ENCODE measurements at places on chromosomes 3 and 15.
A peak's percentile ranks its signal among the peaks of the same experiment; 100 is the strongest.

DNA sequence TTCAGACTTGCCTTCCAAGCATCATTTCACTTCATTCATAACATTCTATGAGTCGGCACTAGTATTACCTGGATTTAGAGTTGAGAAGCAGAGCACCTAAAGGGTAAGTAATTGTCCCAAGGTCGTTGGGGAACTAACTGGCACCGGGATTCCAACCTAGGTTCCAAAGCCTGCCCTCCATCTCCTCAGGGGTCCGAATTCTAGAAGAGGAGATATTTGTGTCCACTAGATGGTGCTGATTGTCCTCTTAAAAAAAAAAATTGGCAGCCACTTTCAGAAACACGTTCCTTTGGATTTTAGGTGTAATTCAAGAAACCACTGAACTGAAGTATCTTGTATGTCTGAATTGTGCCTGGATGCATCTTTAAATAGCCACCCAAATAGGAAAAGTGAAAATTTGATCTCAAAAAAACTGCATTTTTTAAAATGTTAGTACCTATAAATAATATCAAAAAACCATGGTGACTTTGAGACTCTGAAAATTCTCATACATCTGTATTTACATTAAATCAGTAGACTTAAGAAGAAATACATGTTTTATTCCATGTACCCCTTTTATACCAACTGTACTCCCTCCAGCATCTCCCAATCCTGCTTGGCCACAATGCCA lies 3.9 kb upstream of the FSIP1 start:
- DNase-seq, result peak; percentile 78

DNA sequence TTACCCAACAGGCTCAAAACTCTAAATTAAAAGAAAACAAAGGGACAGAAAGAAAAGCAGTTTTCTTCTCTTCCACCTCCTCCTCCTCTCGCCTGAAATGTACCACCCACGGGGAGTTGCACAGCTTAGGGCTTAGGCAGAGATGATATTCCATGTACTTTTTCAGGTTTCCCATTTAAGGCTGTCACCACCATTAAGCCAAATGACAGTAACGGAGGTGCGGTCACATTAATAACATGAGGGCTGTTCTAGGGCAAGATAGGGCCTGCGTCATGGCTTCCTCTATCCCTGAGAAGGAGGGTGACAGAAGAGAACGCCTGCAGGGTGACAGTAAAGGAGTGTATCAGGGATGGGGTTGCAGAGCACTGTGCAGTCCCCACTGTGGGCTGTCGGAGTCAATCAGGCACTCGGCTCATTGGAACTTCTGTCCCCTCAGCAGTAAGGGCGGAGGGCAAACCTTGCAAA lies 51.7 kb upstream of the TJP1 start:
- no peak for DNase-seq

DNA sequence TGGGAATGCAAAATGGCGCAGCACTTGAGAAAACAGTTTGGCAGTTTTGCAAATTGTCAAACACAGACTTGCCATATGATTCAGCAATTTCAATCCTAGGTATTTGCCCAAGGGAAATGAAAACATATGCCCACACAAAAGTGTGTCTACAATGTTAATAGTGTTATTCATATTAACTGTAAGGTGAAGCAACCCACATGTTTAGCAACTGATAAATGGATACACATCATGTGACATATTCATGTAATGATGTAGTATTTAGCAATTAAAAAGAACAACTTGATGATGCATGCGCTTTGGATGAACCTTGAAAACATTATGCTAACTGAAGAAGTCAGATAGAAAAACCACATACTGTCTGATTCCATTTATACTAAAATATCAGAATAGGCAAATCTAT lies 539.0 kb upstream of the PPP2R3A start:
- DNase-seq, result no peak

- no peak for DNase-seq
Measured at GRCh38 chr3:14810070-14810791, 8.5 kb upstream of the FGD5 start.

DNA sequence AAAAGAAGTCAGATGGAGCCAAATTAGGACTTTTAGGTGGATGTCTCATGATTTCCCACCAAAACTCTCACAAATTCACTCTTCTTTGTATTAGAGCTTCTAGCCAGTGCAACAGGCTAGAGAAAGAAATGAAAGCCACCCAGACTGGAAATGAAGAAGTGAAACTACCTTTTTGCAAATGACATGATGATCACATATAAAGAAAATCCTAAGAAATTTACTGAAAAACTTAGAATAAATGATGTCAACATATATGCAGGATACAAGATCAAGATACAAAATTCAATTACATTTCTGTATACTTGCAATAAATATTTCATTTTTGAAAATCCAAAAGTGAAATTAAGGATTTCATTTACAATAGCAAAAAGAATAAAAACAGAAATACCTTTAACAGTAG lies 110.8 kb downstream of the LRIG1 start:
- no peak for DNase-seq

GRCh38 chr15:34850121-34850520 lies 54.8 kb upstream of the ACTC1 start:
- no peak for DNase-seq

DNA sequence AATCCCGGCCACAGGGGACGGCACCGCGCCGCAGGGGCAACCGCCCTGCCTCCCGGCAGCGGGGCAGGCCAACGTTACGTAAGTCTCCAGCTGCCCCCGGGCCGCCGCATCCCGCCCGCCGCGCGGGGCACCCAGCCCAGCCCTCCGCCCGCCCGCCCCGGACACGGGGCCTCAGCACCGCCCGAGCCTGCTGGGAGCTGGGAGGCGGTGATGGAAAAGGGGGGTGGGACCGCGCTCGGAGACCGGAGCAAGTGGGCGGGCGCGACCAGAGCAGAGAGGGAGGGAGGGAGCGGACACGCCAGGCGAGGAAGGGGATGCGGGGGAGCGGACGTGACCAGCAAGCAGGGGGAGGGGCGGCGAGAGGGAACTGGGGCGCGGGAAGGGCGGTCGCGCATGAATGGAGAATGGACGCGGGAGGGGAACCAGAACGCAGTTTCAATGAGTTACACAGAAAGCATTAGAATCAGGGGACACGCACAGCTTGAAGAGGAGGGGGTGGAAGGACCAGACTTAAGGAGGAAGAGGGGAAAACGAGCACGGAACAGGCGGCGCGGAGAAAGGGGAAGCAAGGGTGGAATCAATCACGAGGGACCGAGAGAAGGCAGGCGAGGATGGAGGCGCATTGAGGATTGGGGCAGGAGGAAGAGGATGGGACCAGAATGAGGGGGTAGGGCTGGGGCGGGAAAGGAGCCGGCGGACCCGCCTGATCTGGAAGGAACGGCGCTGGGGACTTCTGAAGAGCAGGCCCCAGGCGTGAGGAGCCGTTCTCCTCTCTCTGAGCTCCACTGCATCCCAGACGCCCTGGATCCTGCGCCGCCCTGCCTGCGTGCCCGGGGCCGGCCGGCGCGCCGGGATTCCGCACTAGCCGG lies 559 bp downstream of the PKM start:
- DNase-seq, result peak; percentile 89

GRCh38 chr3:183439515-183439914 lies 11.1 kb upstream of the MCF2L2 start:
- peak; percentile 33 for DNase-seq

GRCh38 chr3:50599716-50600118 lies 11.9 kb downstream of the CISH start:
- no peak for DNase-seq

GRCh38 chr3:32453346-32453745 lies 49.3 kb downstream of the CMTM6 start:
- peak; percentile 56 for DNase-seq

- no peak for DNase-seq
Measured at GRCh38 chr3:197798863-197799262, 7.8 kb downstream of the LRCH3 start.

GRCh38 chr3:53590606-53591005 lies 96.2 kb downstream of the CACNA1D start:
- no peak for DNase-seq

GRCh38 chr3:26018889-26019288 lies 229.0 kb downstream of the OXSM start:
- no peak for DNase-seq

DNA sequence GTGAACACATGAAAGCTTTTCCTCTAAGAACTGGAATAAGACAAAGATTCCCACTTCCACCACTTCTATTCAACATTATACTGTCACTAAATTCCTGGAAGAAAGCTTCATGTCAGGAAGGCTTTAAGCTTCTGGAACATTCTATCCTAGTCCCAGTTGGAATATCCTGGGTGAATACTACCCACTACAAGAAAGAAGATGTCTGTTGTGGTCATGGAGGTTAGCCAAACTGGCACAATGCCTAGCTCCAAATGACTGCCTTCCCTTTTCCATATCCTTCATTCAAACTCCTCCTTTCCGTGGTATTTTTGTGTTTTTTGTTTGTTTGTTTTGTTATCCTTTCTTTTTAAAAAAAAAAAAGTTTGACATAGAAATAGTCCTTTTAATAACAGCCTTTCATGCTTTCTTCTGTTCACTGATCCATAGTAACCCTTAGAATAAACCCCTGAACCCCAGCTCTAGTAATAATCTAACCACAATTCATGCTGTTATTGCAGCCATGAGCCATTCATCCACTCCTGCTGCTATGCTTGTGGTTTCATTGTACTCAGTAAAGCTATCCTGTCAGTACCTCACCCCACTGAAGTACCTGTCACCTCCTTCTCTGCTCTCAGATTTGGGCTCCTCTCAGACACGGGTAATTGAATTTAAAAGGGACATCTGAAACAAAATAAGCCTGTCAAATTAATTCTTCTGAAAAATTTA lies 447.5 kb downstream of the IGSF11 start:
- no peak for DNase-seq

DNA sequence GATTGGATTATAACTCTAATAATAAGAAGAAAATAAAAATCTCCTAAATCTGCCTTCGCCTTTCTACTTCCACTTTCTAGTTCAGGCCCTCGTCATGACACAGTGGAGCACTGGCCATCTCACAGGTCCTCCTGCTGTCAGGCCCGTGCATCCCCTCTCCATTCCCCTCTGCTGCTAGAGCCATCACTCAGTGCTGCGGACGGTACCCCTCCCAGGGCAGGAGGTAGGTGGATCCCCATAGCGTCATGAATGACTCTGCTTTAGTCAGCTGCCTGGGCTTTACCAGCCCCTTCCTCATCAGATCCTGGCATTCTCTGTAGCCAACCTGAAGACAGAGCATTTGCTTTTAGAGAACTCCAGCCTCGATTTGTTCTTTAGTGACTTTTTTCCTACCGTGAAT lies 12.0 kb upstream of the PPP1R2 start:
- no peak for DNase-seq

DNA sequence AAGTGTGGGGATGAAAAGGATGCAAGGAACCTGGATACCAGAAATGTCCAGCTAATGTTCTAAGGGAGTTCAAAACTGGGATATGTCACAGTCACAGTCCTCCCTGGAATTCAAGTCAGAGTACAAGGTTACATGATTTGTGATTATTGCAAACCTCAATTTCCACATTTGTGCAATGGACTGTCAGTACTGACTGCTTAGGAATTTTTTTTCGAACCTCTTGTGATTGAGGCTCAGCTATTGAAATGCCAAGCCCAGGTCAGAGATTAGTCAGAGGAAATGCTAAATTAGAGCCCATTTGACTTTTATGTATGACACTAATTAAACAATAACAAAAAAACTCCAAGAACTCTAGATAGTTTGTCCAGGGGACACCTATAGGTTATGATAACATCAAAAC lies 210.2 kb downstream of the THSD4 start:
- peak; percentile 49 for DNase-seq

- DNase-seq, result no peak
Measured at GRCh38 chr3:152043620-152044019, 170.2 kb downstream of the SUCNR1 start.

DNA sequence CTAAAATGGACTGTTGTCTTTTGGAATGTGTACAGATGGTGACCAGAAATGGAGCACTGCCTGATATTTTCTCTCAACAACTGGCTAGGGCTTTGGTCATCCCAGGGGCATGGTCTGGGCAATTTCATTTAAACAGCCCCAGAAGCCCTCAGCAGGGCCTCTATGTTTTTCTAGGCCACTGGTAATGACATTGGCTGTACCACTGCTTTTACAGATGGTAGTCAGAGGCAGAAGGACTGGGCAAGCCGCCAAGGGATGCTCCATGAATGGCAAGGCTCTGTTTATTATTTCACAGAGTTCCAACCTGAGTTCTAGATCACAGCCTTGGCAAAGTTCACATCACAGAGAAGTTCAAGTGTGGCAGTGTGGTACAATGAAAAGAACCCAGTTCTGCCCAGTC lies 37.0 kb upstream of the LMCD1 start:
- no peak for DNase-seq

DNA sequence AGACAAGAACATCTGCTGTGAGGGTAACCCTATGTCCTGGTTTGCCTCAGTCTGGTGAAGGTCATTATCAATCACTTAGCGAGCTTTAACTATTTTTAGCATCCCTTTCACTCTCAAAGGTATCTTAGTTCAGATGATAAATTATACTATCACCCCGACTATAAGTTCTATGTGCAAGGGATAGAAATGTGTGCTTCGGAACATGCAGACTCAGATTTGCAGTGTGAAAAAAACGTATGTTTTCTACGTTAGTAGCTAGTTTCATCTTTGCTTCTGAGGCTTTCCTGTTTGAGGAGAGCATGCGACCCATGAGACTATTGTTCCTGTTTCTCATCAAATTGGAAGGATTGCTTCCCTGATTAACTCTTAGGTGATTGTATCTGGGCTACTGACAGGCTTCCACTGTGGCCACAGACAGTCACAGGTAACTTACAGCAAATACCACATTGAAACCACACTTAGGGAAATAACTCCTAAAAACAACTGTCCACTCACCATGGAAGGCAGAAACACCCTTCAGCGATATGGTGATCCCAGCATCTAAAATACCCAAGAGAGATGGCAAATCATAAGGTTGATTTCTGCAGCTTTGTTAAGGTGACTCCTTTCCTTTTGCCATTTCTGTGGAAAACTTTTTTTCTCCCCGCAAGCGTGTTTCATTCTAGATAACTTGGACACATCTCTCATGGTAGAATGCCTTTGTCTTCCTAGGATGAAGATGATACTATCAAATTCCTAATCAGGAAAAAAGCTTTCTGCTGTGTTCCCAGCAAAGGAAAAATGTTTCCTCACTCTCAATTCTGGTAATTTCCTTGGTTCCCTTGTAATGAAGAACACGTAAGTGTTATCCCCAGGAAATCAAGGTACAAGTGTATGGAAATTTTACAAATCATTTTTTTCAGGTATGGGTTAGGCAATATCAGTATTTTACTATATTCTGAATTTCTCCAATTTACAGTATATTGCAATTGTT lies 5.2 kb downstream of the GCSAM start:
- DNase-seq, result no peak

- peak; percentile 76 for DNase-seq
Measured at GRCh38 chr3:195896361-195897080, 11.8 kb downstream of the TNK2 start.

GRCh38 chr3:186411994-186412393 lies 50.0 kb upstream of the DGKG start:
- DNase-seq, result no peak

DNA sequence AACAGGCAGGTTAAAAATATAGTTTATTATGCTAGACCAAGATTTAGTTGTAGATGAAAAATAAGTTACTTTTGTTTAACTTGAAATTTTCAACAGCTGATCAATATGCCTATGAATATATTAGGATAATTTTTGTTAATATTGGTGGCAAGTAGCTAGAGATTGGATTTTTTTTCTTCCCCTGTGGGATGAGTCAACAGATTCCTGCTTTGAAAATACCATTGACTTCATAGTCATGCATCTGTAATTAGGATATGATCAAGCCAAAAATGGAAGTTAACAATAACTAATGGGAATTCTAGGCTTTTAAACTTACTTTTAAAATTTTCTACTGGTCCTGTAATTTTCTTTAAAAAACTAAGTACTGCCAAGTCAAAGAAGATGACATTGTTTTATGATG lies 211.7 kb downstream of the ZIC1 start:
- DNase-seq, result peak; percentile 60

All from ELR (cell line).